Liver (tissue), 10 donors: ENCODE measurements at places on chromosomes 6 and 20. TPM values are rescaled to one million over a fixed set of nuclear protein-coding genes. Genes with fewer than 3 reads are reported as not detected.

The SIM1 gene
- not detected for polyA plus RNA-seq

The FAM217A gene
- polyA plus RNA-seq: not detected

The TCF21 gene
- 1.0 TPM for polyA plus RNA-seq

The XKR7 gene
- not detected for polyA plus RNA-seq

The KIF25 gene
- polyA plus RNA-seq: 0.05 TPM

The ZNF318 gene
- polyA plus RNA-seq: 3.6 TPM

The KCNG1 gene
- polyA plus RNA-seq: 0.24 TPM

The MYMX gene
- 0.14 TPM for polyA plus RNA-seq

The SNPH gene
- 0.04 TPM for polyA plus RNA-seq
